ENCODE measurements at places on chromosomes 13 and 19.

DNA sequence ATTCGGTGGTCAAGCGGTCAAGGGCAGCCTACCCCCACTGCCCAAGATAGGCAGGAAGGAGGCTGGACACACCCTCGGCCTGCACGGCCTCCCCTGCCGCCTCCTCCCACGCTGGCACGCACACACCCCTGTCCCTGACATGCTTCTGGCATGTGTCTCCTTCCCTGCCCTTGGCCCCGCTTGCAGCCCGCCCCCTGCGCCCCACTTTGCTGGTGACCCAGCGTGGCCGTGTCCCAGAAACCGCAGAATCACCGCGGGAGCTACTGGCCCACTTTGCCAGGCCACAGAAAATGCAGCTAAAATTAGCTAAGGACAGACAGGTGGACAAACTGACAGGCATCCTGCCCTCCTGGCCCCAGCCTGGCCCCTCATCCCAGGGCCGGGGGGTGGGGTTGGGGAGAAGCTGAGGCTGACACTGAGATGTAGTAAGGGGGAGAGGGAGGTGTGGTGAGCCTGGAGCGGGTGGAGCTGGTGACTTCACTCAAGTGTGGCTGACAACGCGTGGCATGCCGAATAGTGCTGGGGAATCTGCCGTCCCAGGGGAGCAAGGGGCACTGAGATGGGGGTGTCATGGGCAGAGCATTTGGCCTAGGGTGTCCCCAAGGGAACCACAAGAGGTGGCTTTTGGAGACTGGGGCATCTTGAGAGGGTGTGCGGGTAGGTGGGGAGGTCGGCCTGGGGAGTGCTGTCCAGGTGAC, 2.4 kb downstream of the SHANK1 start:
- no peak for DNase-seq

DNA sequence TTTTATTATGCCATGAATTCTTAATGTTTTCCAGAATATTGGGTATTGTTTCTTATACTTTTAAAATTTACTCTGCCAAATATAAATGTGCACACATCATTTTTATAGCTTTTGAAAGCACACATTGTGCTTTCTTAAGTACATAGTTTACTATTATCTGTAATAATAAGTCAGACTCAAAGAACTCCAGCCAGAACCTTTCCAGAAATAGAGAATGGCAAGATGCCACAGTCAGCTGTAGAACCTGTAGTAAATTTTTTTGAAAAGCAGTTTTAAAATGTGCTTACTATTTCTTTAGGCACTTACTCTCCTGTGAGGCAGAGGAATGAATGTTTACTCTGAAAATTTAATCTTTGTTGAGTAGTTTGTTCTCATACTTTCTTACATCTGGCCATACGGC, 1287.1 kb downstream of the PCDH9 start:
- no peak for DNase-seq

GRCh38 chr13:23408026-23408425, 25.5 kb downstream of the SACS start:
- DNase-seq = no peak

GRCh38 chr19:57656346-57656745, 12.4 kb upstream of the ZSCAN4 start:
- no peak for DNase-seq

- no peak for DNase-seq
Observed at GRCh38 chr13:23644527-23645138, 74.4 kb downstream of the TNFRSF19 start.

DNA sequence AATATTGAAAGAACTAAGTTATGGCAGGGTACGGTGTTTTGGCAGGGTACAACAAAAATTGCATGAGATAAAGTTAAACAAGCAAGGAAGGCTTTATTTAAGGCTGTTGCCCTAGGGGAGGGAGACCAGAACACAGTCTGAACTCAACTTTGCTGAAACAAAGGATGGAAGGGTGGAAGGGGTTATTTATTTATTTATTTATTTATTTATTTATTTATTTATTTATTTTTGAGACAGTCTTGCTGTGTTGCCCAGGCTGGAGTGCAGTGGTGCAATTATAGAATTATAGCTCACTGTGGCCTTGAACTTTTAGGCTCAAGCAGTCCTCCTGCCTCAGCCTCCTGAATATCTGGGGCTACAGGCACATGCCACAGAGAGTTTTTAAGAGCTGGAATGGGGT, 75.9 kb downstream of the HS6ST3 start:
- DNase-seq = no peak

GRCh38 chr13:99545361-99545760, 44.1 kb downstream of the TM9SF2 start:
- no peak for DNase-seq

DNA sequence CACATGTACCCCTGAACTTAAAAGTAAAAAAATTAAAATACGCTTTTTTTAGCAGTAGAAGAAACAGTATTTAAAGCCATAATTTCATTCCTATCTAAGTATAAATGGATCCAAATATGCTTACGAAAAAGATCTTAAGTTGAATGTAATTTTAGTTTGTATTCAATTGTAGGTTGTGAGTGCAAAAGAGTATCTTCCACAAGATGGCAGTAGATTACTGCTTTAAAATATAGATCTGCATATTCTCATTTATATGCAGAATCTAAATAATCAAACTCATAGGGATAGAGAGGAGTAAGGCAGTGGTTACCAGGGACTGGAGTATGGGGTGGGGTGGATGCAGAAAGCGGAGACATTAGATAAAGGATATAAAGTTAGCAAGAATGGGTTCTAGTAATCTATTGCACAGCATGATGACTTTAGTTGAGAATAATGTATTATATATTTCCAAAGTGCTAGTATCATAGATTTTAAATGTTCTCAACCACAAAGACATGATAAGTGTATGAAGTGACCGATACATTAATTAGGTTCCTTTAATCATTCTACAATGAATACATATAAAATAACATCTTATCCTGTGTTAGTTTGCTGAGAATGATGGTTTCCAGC, 14.2 kb downstream of the OR7A17 start:
- DNase-seq = no peak

- DNase-seq = no peak
Observed at GRCh38 chr19:10120538-10121189, 965 bp upstream of the EIF3G start.

Measured in activated CD8-positive, alpha-beta memory T cell treated with anti-CD3 and anti-CD28 coated beads for 4 hours (primary cell).